Mesenchymal stem cell (in vitro differentiated cells and primary cell): ENCODE measurements at places on chromosomes 7 and 10.

- peaks cover 1% of the 10 kb centered on the region for H3K4me1 ChIP-seq
- no peak for DNase-seq
- H3K4me3 ChIP-seq, result no peak overlapping the region
- peaks cover 19% of the 10 kb centered on the region for H3K36me3 ChIP-seq
- H3K27me3 ChIP-seq, result no peaks in the 10 kb centered on the region
These were observed 81.6 kb upstream of the C1QL3 start for GRCh38 chr10:16603308-16603707.

GRCh38 chr7:20219446-20220292 lies 2.5 kb upstream of the MACC1 start:
- no peaks in the 10 kb centered on the region for H3K27me3 ChIP-seq
- no peaks in the 10 kb centered on the region for H3K36me3 ChIP-seq
- DNase-seq, result peak; percentile 99
- H3K4me3 ChIP-seq, result no peak overlapping the region
- peaks cover 15% of the 10 kb centered on the region for H3K4me1 ChIP-seq
- H3K27ac ChIP-seq, result peak overlapping the region; percentile 88

- H3K36me3 ChIP-seq, result peaks cover 53% of the 10 kb centered on the region
- no peaks in the 10 kb centered on the region for H3K27me3 ChIP-seq
- DNase-seq, result no peak
- peaks cover 2% of the 10 kb centered on the region for H3K4me1 ChIP-seq
These were observed 47.6 kb downstream of the ZRANB1 start for GRCh38 chr10:124989526-124989925.

- no peak overlapping the region for H3K4me3 ChIP-seq
- H3K36me3 ChIP-seq, result no peaks in the 10 kb centered on the region
- H3K27ac ChIP-seq, result no peak overlapping the region
These were observed 68.0 kb upstream of the TNS3 start for GRCh38 chr7:47649919-47650318.

DNA sequence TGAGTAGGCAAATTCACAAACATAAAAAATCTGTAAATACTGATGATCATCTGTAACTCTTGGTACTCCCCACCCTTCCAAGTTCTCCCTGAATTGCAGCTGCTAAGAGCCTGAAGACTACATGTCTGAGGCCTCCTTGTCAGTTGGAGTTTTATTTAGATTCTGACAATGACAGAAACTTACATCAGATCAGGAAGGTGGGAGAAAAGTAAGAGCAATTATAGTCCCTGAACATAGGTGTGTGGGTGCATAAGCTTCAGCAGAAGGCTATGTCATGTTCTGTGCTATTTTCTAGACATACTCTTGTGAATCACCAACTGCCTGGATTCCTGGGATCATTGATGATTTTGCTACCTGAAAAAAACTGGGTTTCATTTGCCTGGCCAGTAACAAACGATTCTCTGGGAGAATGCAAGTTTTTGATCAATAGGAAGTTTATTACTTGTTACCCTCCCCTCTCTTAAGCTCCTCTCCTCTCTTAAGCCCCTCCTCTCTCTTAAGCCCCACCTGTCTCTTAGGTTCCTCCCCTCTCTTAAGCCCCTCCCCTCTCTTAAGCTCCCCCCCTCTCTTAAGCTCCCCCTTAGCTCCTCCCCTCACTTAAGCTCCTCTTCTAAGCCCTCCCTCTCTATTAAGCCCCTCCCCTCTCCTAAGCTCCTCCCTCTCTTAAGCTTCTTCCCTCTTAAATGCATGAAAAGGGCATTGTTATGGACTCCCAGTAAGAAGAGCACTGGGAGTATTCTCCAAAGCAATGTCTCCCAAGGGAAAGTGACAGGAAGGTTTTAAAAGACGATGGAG lies 1183.4 kb upstream of the AUTS2 start:
- no peak for DNase-seq
- H3K4me3 ChIP-seq, result no peak overlapping the region
- H3K36me3 ChIP-seq, result no peaks in the 10 kb centered on the region
- H3K27ac ChIP-seq, result no peak overlapping the region

- no peak overlapping the region for H3K4me3 ChIP-seq
- no peaks in the 10 kb centered on the region for H3K27me3 ChIP-seq
- no peaks in the 10 kb centered on the region for H3K4me1 ChIP-seq
- DNase-seq, result peak; percentile 65
- no peak overlapping the region for H3K27ac ChIP-seq
These were observed 489.4 kb upstream of the SORCS1 start for GRCh38 chr10:107653832-107654287.

- DNase-seq, result peak; percentile 50
- no peak overlapping the region for H3K27ac ChIP-seq
- peaks cover 14% of the 10 kb centered on the region for H3K4me1 ChIP-seq
- no peaks in the 10 kb centered on the region for H3K27me3 ChIP-seq
- peaks cover 9% of the 10 kb centered on the region for H3K36me3 ChIP-seq
These were observed 95.7 kb downstream of the DNAJB6 start for GRCh38 chr7:157432541-157432956.
